CD4-positive, alpha-beta T cell treated with Interferon alpha-2 for 1 hour (primary cell): ENCODE measurements at places on chromosomes 13 and 19.
A peak's percentile ranks its signal among the peaks of the same experiment; 100 is the strongest.

DNA sequence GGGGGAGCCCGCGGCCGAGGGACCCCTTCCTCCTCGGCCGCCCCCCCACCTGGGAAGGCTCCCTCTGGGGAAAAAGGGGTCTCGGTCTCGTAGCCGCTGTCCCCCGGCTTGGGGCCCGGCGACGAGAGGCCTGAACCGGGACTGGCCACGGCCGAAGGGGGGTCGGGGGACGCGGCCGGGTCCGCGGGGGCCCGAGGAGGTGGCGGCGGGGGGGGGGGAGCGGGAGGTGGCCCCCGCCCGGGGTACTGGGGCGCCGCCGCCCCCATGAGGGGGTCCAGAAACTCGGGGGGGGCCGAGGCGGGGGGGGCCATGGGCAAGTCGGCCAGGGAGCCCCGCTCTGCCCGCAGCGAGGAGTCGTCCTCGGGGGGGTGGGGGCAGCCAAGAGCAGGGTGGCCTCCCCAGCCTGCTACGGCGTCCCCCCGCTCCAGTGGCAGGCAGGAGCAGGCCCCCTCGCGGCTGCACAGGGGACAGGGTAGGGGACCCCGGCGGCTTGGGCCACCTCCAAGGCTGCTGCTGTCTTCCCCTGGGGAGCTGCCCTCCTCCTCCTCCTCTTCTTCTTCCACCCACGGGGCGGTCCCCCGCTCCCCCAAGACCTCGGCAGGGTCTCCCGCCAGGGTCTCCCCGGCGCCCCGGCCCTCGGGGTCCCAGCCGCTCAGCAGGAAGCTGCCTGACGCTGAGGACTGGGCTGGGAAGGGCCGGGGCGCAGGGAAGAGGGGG lies 12.9 kb downstream of the LMTK3 start:
- no peak for DNase-seq

DNA sequence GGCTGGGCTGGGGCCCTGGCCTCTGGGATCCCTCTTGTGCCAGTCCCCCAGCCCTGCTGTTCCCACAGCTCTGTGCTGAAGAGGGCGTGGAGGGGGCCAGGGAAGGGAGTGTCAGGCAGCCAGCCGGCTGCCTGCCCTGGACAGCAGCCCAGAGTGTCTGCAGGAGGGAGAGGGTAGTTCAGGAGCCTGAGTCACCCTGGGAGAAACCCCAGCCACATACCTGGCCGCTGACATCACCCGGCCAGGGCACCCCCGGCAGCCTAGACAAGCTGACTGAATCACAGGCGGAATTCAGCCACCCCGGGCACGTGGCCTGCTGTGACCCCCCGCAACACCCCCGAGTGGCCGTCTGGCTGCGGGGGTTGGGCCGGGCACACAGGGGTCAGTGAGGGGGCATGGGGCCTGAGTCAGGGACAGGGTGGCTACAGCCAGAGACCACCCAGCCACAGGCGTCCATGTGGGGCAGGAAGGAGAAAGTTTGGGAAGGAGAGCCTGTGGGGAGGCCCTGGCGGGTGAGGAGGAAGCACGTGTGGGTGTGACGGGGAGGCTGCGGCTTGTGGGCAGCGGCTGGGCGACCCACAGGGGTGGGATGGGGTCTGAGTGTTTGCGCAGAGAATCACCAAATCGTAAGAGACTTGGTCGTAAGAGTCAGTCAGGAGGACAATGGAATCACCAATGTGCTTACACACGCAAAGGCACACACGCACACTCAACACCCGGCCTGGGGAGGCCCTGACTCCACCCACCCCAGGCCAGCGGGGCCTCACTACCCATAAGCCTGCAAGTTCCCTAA lies 11.9 kb upstream of the FOSB start:
- peak; percentile 75 for DNase-seq

GRCh38 chr19:28730791-28731512 lies 482.0 kb downstream of the UQCRFS1 start:
- DNase-seq: no peak

GRCh38 chr13:38606699-38607535 lies 80.0 kb upstream of the FREM2 start:
- no peak for DNase-seq

DNA sequence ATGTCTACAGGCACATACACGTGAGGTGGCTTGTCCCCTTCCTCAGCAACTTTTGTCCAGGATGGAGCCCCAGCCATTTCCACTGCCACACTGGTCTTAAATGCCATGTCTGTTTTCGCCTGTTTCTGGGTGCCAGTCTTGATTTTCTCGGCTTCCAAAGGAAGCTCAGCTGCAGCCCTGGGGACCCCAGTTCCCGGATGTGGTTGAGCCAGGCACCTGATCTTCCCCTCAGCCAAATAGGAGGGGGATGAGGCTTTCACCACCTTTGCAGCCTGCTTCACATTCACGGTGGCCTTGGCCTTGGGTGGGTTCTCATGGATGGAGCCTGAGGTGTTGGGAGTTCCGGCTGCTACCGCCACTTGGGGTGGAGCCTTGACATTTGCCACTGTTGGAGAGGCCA lies 8.7 kb downstream of the IQCN start:
- no peak for DNase-seq

DNA sequence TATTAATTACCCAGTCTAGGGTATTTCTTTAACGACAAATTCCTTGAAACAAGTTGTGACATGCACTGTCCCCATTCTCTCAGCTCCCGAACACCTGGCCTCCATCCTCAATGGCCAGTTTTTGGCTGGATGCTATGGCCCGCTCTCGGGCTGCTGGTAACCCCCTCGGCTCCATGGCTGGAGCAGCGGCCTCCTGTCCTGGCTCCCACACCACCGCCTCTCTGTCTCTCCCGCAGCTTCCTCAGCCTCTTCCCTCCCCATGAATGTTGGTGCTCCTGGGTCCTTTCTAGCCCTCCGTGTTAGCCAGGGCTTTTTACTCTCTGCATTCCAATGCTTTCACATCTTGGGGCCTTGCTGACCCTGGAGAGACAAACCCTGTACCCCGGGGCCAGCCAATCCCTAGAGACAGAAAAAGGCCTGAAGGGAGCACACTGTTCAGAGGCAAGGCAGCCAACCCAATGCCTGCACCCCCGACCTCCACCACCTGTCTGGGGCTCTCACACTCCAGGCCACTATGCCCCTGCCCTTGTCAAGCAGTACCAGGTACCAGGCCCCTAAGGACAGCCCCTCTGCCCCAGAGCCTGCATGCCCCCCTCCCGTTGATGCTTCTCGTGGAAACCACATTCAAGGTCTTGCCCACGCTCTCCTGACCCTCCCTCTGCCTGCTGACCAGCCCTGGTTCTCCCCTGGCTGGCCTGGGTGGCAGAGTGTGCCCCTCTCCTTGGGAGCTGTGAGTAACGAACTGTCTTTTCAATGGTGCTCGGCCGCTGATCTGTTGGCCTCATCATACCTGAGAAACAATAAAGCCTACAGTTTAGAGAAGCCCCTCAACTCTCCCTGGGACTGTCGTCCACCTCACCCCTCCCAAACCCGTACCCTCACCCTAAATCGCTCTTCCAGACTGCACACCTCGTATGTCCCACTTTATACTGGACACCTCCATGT lies 86.9 kb upstream of the GPR183 start:
- DNase-seq: no peak

DNA sequence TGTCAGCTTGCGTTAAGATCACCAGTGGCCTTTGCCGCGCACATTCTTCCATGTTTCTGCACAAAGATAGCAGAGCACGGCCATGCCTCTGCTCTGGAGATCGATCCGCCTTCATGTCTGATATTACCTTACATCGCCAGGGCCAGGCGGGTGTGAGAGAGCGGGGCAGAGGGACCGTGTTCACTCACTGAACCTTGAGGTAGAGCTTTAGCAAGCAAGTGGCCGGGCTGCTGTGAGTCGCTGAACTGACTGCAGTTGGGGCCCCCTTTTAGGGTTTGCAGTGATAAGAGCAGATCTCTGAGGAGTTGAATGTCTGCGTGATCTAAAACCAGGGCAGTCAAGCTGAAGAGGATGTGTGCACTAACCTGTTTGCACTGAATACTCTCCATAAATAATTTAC lies 275.4 kb upstream of the OBI1 start:
- no peak for DNase-seq

GRCh38 chr19:34639491-34640085 lies 37.4 kb downstream of the SCGB2B2 start:
- DNase-seq: peak; percentile 74

GRCh38 chr13:113046883-113047244 lies 58.7 kb upstream of the F7 start:
- DNase-seq: no peak

- DNase-seq: no peak
Observed at GRCh38 chr13:50299546-50300249, 284.5 kb downstream of the KCNRG start.

DNA sequence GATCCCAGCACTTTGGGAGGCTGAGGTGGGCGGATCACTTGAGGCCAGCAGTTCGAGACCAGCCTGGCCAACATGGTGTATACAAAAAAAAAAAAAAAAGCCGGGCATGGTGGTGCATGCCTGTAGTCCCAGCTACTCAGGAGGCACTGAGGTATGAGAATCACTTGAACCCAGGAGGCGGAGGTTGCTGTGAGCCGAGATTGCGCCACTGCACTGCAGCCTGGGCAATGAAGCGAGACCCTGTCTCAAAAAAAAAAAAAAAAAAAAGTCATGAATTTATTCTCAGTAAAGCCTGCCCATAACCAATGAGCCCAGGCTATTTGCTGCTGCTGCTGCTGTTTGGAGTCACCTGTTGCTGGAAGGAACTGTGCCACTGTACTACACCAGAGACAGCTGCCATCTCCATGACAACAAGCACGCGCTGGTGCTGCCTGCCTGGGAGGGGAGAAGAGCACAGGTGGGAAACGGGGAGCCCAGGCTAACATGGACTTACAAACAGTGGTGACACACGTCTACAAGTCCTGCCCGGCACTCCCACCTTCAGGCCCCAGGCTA lies 11.3 kb downstream of the ZFR2 start:
- peak; percentile 47 for DNase-seq

GRCh38 chr19:2064395-2064787 lies 13.3 kb upstream of the MKNK2 start:
- no peak for DNase-seq

DNA sequence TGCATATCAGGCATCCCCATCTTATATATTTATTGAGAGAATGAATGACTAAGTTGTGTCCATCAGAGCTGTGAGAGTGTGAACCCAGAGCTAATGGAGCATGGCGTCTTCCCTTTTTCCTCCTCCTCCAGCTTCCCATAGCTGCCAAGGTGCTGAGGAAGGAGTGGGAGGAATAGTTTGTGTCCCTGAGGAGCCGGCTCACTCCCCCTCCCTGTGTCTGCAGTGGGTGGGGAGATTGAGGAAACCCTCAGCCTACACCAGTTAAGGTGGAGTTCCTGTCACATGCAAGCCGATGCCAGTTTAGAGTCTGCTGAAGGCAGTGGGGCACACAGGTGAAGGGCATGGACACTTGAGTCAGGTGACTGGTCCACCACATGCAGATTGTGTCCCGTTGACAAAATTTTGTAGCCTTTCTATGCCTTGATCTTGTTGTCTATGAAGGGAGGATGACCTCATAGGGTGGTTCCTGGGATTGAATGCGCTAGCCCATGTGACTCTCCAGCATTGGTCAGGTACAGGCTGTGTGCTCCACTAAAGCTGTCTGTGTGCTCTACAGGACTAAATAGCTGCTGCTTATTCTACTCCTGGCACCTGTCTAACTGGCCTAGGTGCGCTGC lies 47.6 kb upstream of the GPI start:
- DNase-seq: peak; percentile 37

GRCh38 chr19:52248241-52248640 lies 21.1 kb upstream of the ZNF766 start:
- peak; percentile 72 for DNase-seq

DNA sequence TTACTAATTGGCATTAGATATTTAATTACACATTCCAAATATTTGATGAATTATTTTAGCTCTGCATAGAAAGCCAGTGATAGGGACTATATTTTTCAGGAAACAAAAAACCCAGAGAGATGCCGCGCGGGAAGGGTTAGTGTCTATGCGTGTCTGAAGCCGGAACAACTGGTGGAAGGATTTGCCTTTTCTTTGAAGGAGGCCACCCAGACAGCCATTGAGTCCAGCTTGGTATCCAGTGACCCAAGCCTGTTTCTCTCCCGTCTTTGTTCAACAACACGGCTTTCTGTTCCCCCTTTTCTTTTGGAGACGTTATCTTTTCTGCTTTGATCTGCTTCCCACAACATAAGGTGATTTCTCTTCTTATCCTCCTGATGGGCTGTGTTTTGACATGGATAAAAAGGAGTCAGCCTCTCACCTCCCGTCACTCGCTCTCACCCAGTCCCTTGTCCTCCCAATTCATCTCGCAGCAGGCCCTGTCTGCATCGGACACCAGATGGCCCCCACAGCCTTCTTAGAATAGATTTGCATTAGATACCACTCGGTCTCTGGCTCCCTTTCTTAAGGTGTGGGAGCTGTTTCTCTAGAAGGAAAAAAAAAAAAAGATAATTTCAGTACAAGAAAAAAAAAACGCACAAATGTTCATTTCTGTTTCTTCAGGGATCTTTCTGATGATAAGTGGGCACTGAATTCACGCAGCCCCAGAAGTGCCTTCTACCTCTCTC lies 361.8 kb downstream of the ZNF536 start:
- no peak for DNase-seq

DNA sequence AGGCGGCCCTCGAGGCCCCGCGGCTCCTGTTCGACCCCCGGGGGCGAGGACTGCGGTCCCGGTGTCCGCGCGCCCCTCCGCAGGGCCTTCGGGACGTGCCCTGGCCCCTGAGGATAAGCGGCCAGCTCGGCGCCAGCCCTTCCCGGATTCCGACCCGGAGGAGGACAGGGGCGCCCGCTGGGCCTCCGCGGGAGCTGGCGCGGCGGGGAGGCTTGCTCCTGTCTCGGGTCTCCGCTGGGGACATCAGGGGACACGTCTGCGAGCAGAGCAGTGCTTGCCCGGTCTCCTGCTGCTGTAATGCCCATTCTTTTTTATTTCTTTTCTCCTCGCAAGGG lies 829 bp downstream of the B3GLCT start:
- peak; percentile 23 for DNase-seq

DNA sequence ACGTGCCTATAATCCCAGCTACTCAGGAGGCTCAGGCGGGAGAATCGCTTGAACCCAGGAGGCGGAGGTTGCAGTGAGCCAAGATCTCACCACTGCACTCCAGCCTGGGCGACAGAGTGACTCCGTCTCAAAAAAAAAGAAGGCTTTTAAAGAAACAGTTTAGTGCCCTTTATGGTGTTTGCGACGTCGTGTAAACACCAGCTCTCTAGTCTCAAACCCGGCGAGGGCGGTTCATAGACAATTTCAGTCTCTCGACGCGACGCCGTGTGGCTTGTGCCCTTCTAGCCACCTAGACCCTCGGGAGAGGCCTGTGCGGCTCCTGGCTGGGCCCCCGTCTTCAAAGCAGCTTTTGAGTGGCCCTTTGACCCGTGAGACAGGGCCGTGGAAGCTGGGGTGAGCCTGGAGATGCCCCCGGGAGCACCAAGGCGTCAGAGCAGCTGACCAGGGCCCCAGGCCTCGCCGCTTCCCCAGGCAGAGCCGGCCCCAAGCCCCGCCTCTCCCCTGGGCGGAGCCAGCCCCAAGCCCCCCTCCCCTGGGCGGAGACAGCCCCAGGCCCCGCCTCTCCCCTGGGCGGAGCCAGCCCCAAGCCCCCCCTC lies 5.0 kb upstream of the MADCAM1 start:
- DNase-seq: no peak
